Cortex of kidney (tissue), 1 donor: ENCODE measurements at places on chromosomes 3 and 15.

GRCh38 chr3:179450901-179451264 is 387 bp downstream of the GNB4 start:
- no peak for DNase-seq

DNA sequence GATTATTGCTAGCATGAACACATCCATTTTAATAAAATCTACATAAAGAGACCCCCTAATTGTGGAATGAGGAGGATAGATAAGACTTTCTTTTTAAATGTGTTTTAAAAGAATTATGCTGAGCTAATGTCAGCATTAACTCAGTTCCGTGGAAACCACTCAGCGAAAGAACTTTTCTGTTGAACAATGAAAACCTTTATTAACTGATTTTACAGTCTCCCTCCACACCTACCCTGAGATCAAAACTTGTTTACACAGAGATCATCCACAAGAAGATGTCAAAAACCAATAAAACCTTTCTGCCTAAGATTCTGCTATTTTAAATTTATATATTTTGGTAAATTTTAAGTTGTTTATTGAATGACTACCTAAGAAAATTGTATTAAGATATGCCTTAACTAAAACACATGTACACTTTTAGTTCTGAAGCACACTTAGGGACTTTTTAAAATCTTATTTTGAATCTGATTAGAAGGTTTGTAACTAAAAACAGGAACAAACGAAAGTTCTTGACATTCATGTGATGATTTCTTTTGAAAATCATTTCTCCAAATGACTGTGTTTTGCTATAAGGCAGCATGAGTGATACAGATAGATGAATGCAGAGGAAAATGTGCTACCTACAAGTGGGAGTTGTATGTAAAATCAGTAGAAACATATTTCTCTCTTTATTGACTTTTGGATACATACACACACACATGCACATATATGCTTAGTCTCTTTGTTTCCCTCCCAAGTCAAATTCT is 369.0 kb downstream of the UNC13C start:
- no peak for DNase-seq

GRCh38 chr3:112097378-112097777 is 11.2 kb downstream of the C3orf52 start:
- DNase-seq = no peak

DNA sequence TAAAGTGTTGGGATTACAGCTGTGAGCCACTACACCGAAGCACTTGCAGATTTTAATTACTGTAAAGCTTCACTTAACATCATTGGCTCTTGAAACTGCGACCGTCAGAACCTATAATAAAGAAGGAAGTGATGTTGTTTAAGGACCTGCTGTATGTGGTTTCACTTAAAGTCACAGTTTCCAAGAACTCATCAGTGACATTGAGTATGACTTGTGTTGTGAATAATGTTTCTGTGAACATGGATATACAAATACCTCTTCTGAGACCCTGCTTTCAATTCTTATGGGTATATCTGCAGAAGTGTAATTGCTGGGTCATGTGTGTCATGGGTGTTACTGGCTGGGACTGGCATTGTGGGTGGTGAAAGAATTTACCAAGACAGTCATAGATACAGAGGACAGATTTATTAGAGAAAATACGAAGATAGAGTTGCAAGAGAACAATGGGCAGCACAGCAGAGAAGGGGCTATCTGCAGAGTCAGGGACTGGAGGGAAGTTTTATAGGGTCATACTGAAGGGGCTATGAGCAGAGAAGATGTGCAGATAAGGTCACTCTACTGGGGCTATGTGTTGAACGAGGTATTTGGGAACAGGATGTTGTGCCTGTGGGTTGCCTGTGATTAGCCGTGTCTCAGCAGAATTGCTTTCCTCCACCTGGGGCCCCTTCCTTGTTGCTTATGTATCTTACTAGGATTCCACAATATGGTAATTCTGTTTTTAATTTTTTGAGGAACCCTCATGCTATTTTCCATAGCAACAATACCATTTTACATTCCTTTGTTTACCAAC is 4.5 kb downstream of the NDUFB5 start:
- no peak for DNase-seq

- DNase-seq = no peak
Measured at GRCh38 chr15:99994849-99995248, 261.6 kb upstream of the LYSMD4 start.

DNA sequence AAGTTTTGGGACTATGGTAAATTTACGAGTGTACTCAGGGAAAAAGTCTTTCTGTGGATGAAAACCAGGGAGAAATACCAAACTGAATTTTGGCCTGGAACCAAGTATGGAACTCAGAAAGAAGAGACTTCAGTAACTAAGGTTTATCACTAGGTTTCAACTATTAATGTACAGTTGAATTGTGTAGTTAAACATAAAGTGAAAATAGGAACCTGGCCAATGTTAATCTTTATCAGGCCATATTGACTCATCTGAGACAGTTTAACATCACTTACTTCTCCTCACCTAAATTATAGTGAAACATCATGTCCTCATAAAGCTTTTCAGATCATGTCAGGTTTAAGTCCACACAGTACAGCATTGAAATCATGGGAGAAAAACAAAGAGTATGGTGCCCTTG is 197.7 kb downstream of the LSAMP start:
- no peak for DNase-seq

- DNase-seq = no peak
Measured at GRCh38 chr3:134928392-134928791, 133.3 kb downstream of the EPHB1 start.

DNA sequence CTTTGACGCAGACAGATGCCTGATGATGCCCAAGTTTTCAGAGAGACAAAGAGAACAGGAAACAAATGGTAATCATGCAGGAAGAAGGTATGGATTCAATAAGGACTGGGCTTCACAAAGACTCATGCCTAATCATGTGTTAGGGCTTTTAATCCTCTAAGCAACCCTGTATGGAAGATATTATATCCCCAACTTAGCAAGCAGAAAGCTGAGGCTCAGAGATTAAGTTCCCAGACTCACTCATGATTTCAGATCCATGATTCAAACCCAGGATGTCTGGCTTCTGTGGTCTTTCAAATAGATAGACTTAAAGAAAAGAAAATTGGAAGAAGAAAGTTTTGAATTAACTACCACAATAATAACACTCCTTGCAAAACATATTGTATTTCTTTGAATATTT is 4.1 kb upstream of the CLASP2 start:
- no peak for DNase-seq
